ENCODE measurements at places on chromosomes 2 and 18.

GRCh38 chr2:30349691-30350090 lies 97.4 kb upstream of the LCLAT1 start:
- DNase-seq, result no peak

DNA sequence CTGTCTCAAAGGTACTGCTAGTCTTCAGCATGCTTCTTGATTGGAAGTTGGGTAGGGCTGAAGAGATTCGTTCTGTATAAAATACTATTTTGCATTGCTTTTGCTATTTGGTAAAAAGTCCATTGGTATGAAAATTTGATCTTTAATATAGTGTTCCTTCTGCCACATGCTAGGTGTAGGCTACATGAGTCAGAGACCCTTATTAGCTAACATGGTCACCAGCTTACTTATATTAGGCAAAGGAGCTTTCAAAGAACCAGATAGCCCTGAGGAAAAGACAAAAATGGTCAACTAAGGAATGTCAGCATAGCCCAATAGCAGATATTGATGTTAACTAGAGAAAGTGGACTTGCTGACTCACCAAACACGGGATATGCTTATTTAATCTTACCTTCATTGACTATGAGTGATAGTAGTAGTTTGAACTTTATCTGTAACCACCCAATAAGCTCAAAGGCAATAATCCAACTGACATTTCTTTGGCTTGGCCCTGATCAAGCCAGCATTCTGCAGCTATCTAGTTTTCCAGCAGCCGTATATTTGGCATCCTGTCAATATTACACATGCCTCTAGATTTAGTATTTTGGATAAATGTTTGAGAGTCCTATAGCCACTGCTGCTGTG lies 110.0 kb downstream of the TPGS2 start:
- DNase-seq, result no peak

DNA sequence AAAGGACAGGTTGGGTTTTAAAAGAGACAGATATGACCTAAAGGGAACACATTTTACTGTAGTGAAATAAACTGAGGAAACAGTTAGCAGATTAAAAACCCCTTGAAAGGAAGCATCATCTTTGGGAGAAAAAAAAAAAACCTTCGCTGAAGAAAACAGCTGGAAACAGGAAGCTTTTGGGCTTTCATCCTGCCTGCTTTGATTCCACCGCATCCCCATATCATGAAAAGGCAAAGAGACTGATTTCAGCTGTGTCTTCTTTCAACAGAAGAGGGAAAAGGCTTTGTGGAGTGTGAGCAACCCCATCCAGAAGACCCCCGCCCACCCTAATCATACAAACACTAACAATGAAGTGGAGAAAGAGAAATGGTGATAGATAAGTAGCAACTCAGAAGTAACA lies 86.4 kb downstream of the TCF4 start:
- no peak for DNase-seq

GRCh38 chr2:33219850-33220275 lies 256.6 kb upstream of the RASGRP3 start:
- no peak for DNase-seq

DNA sequence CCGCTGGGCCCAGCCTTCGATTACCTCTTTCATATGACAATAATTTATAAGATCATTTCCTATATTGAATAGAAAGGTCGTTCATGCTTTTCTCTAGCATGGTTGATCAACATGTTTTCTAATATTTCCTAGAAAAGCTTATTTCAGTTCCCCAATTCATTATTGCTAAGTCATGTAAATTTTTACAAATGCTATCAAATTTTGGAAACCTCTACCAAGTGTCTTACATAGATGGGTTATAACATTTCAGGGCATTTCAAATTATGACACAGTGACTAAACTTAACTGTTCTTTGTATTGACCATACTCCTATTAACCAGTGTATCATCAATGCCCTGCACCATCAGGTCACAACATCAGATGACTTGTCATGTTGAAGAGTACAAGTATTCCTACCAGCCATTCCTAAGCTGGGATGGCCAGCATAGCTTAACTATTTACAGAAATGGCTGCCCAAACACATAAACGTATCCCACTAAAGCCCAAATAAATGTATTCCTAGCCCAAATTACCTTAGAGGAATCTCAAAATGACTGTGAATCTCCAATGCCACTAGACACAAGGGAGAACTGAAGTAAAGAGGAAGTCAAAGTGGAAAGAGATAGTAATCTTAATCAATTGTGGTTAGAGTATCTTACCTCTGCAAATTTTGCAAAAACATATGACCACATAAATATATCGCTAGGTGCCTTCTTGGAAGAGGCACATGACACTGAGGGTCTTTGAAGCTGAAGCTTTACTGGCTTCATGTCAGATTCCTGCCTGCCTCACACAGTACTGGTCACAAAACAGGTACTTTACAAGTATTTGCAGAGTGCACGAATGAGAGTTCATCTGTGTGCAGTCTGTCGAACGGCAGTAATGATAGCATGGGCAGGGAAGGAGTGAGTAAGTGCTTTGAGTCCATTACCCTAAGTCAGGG lies 87.3 kb upstream of the TLK1 start:
- no peak for DNase-seq

GRCh38 chr2:10549195-10549594 lies 101.1 kb upstream of the ODC1 start:
- no peak for DNase-seq

- DNase-seq, result no peak
These were observed 94.3 kb upstream of the TWSG1 start for GRCh38 chr18:9240270-9240669.
